ENCODE measurements at places on chromosomes 6 and 20.

DNA sequence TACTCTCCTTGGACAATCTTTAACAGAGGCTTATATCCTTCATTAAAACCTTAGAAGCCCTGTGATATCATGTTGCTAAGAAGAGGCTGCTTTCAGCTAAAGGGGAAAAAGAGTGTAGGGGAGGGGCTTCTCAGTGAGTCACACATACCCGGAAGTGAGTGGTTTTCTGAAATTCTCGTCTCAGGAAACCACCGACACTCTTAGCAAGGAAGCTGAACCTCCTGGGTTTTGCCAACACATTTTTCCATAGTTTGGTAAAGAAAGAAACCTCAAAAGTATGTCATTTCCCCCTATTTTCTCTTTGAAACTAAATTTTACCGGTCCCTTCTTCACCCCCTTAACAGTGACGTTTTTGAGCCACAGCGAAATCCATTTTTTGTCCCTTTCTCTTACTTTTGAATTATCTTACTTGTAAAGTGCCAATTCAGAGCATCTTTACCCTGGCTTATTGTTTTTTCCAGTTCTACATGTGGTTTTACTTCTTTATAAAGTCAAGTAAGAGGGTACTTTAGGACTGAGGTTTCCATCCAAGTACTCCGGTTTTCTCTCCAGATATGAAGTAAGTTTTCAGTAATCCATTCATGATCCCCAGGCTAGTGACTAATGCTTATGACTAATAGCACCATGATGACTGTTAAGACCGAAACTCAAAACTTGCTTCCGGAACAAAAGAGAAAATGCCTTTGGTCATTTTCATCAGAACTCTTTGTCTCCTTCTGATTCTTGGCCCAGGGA is 219.3 kb downstream of the ARHGAP18 start:
- DNase-seq = peak; percentile 98

DNA sequence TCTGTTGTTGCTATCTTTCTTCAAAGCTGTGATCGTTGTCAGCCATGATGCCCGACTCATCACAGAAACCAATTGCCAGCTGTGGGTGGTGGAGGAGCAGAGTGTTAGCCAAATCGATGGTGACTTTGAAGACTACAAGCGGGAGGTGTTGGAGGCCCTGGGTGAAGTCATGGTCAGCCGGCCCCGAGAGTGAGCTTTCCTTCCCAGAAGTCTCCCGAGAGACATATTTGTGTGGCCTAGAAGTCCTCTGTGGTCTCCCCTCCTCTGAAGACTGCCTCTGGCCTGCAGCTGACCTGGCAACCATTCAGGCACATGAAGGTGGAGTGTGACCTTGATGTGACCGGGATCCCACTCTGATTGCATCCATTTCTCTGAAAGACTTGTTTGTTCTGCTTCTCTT is 19.3 kb downstream of the ABCF1 start:
- DNase-seq = no peak

GRCh38 chr20:14963262-14963663 is 625.9 kb upstream of the FLRT3 start:
- DNase-seq = no peak

GRCh38 chr6:1618311-1619097 is 8.8 kb downstream of the FOXC1 start:
- DNase-seq = no peak

DNA sequence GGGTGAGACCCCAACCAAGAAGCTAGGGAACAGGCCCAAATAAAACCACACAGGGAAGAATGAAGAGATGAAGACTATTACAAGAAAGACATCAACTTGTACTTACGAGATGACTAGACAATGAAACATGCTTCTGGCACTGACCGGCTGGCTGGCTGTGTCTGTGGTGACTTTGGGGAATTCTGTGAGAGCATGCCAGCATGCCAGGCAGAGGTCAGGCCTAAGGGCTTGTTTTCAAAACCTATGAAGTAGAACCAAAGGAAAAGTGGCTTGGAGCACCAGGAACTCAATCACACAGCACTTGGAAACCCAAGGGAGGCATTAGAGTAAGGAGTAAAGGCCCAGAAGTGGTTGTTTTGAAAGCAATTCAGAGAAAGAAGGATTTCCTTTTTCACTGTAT is 28.4 kb upstream of the GSTA3 start:
- no peak for DNase-seq

GRCh38 chr20:22489626-22490286 is 94.6 kb downstream of the FOXA2 start:
- DNase-seq = no peak

- no peak for DNase-seq
These were observed 26.5 kb upstream of the ZBTB22 start for GRCh38 chr6:33343953-33344611.

DNA sequence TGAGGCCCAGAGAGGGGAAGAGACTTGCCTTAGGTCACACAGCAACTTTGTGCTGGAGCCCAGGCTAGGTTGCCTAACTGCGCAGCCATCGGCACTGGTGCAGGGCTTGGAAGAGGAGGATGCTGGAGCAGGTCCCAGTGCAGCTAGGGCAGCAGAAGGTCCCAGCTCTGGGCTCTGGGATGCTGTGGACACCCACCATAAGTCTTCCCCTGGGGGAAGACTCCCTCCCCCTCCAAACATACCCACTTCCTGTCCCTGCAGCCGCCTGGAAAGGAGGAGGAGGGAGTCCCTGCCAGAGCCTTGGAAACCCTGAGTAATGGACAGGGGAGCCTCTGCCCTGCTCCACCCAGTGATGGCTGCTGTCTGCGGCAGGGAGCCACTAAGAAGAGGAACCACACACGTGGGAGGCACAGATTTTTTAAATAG is 93.6 kb downstream of the NCR2 start:
- DNase-seq = peak; percentile 18

GRCh38 chr6:29968130-29968529 is 25.8 kb downstream of the HLA-A start:
- DNase-seq = peak; percentile 41

DNA sequence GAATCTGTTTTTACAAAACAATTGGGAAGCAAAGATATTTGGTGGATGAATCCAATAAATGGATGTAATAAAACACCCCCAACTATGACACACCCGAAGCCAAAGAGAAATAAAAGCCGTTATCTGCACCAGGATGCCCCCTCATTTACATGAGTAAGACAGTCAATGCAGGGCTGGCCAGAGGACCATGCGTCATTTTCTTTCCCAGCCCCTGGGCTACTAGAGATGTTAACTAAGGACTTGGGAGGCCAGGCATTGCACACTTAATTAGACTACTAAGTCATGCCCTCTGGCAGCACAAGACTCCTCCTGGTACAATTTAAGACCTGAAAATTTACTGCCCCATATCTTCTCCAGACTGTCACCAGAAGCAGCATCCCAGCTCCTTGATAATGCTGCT is 3.2 kb downstream of the LEMD2 start:
- DNase-seq = peak; percentile 50

DNA sequence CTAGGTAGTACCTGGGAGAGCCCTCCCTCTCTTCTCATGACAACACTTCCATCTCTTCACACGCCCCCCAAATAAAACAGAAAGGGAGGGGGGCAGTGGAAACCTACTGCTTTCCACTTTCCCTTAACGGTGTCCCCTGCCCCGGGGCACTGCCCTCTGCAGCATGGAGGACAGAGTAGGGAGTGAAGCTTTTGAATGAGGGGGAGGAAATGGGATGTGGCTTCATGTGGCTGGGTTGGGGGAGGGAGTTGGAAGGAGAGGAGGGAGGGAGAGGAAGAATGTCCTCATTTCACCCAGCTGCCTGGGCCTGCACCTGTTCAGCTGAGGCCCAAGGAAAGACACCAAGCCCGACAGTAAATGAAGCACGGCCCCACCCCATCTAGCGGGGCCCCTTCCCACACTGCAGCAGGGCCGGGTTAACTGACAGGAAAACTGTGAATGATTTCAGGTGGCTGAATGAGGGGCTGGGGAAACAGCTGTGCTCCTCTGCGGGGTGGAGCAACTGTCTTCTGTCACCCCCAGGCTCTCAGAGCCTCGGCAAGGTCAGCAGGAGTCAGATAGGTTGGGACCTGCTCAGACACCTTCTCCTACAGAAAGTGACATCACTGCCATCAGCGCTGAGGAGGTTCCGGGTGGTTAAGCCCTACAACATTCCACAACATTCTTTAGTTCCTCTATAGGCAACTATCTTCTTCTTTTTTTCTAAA is 40.0 kb upstream of the TAF8 start:
- no peak for DNase-seq

DNA sequence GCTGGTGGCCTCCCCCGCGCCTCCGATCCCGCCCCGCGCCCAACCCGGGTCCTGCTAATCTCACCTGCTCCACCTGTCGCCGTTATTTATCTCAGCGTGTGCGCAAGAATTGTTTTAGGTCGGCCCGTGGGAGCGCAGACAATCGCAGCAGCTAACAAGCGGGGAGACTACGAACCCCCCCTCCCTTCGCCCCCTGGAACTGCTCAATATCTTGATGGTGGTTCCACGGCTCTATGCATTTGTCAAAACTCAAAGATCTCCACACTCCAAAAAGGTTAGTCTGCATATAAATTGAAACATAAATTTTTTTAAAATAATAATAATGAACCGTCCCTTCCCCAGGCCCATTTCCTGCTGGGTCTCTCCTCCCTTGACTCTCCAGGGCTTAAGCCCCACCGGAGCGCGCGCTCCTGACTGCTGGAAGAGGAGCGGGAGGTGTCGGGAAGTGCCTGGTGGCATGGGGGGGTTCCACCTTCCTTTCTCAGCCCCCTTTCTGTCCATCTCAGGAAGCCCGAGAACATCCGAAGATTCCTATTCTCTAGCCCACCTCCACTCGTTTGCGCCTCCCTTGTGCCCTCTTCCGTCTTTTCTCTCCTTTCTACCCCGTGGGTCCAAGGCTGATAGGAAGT is 1.6 kb upstream of the MDGA1 start:
- DNase-seq = no peak

GRCh38 chr6:81818901-81819361 is 66.5 kb upstream of the TENT5A start:
- DNase-seq = no peak

- no peak for DNase-seq
These were observed 37.0 kb upstream of the AIG1 start for GRCh38 chr6:143023695-143024094.

- DNase-seq = peak; percentile 94
These were observed 48.4 kb downstream of the USP49 start for GRCh38 chr6:41846666-41847237.

DNA sequence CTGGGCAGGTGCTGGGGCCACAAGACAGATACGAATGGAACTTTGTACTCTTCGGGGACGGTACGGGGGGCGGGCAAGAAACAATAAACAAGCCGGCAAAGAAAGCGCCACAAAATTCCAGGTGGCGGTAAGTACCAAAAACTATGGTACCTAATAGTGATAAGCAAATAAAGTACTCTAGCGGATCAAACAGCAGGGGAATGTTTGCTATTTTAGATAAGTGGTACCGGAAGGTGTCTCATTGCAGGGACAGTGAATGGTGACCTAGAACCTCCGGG is 15.1 kb upstream of the RIPK1 start:
- no peak for DNase-seq

All from IMR-90 (cell line).